RWPE2 (cell line): ENCODE measurements at places on chromosomes 1 and 21.

GRCh38 chr1:26022404-26022779 lies 817 bp downstream of the EXTL1 start:
- DNase-seq: no peak

- no peak for DNase-seq
These were observed 42.9 kb upstream of the RCAN3 start for GRCh38 chr1:24459551-24460266.

GRCh38 chr1:11898086-11898785 lies 28.0 kb downstream of the KIAA2013 start:
- no peak for DNase-seq

DNA sequence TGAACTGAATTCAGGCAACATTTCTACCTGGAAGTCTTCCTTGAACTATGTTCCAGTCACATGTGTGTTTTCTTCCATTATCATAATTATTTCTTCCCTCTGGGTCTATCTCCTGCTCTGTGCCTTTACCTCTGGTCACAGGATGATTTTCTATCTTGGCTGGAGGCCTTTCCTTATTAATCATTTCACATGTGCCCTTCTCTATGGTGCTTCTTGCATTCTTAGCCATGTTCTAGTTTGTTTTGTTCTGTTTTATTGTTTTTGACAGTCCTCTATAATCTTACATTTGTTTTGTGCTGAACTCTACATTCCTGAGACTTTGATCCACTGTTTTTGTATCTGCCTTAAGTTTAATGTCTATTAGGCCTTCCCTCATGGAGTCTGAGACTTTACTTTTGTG lies 51.0 kb downstream of the SGIP1 start:
- DNase-seq: no peak

DNA sequence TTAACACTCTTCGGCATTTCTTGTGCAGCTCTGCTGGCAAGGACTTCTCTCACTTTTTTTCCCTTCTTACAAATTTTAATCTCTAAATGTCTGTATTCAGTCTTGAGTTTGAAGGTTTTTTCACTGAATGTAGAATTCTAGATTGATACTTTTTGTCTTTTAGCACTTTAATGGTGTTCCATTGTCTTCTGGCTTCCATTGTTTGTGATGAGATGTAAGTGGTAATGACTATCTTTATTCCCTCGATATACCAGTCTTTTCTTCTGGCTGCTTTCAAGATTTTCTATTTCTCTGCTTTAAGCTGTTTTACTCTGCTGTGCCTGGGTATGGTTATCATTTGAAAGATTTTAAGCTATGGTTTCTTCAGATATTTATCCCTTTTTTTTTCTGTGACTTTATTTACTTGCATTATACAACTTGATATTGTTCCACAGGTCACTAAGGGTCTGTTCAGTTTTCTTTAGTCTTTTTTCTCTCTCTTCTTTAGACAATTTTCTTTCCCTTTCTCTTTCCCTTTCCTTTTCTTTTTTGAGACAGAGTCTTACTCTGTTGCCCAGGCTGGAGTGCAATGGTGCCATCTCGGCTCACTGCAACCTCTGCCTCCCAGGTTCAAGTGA lies 35.8 kb downstream of the DYRK1A start:
- DNase-seq: no peak

DNA sequence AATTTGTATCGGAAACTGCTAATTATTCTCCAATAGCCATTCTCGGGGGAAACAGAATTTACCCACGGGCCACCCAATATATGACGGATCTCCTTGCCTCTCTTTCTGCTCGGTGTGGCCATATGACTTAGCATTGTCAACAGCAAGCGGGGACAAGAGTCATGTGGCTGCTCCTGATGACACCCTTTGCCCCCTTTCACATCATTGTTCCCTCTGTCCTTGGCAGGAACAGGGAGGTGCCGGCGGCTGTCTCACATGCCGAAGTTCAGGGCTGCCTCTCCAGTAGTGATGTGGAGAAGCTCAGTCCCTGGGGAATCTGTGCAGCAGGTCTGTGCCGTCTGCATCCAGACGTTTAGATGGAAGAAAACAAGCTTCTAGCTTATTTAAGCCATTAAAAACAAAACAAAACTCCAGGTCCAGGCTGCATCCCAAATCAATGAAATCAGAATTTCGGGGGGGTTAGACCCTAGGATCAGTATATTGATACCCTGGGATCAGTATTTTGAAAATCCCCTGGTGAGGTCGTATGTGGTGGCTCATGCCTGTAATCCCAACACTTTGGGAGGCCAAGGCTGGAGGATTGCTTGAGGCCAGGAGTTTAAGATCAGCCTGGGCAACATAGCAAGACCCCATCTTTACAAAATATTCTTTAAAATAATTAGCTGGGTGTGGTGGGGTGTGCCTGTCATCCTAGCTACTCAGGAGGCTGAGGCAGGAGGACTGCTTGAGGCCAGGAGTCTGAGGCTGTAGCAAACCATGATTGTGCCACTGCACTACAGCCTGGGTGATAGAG lies 10.8 kb downstream of the MYOM3 start:
- DNase-seq: no peak

DNA sequence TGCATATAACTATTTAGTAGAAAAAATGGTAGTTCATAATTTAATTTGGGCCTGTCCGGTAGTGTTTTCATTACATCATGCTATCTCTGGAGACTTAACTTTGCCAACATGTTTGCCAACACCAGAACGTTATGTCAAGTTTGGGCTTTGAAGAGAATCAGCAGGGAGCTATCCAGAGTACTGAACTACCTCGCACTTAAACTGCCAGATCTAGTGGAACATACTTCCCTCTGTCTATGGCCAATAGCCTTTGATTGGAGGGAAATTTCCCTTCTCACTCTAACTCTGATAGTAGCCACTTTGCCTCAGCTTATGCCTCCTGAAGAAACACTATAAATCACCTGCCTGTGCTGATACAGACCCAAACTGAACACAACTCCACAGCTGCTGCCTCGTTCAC lies 10.0 kb downstream of the LRRC53 start:
- DNase-seq: no peak

GRCh38 chr1:21435646-21436487 lies 4.1 kb upstream of the NBPF3 start:
- no peak for DNase-seq

DNA sequence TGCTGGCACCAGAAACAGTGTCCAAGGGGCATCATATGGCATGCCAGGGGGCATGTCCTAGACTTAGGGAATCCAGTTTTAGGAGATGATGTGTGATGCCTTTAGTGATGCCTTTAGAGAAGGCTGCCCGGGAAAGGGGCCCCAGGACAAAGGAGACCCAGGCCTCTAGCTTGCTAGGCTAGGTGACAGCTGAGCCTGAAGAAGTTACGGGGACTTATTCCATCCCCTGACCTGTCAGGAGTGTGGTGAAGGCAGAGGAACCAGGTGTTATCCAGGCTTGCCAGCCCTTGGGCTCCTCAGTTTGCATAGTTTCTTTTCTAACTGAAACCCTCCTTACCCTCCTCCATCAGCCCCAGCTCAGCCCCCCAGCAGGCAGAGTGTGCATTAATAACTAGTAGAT lies 269.7 kb upstream of the CSF3R start:
- DNase-seq: no peak

GRCh38 chr21:44914176-44914874 lies 6.4 kb downstream of the ITGB2 start:
- no peak for DNase-seq

DNA sequence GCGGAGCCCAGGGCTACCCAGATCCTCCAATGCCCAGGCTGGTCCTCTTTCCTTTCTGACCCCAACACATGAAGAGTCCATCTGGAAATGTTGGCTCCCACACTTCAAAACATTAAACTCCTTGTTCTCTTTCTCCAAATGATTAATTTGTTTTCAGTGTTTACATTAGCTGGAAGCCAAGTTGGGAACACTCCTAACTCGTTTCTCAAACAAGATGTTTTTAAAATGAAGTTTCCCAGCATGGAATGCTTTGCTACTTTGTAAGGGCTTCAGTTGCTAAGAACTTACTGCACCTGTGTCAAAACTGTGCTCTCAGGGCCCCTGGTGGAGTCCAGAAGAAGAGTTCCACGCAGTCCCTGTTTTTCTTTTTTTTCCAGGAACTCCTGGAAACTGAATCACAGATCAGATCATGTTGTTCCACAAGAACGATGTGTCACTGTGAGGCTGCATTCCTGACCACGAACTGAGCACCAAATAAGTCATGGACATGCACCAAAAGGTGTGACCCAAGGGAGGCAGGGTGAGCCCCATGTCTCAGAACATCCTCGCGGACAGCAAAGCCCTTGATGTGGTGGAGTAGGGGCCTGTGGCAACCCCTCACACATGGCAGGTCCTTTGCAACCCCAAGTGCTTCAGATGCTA lies 257.3 kb downstream of the KCNJ6 start:
- DNase-seq: no peak

- no peak for DNase-seq
These were observed 26.7 kb downstream of the COLGALT2 start for GRCh38 chr1:184010788-184011187.

DNA sequence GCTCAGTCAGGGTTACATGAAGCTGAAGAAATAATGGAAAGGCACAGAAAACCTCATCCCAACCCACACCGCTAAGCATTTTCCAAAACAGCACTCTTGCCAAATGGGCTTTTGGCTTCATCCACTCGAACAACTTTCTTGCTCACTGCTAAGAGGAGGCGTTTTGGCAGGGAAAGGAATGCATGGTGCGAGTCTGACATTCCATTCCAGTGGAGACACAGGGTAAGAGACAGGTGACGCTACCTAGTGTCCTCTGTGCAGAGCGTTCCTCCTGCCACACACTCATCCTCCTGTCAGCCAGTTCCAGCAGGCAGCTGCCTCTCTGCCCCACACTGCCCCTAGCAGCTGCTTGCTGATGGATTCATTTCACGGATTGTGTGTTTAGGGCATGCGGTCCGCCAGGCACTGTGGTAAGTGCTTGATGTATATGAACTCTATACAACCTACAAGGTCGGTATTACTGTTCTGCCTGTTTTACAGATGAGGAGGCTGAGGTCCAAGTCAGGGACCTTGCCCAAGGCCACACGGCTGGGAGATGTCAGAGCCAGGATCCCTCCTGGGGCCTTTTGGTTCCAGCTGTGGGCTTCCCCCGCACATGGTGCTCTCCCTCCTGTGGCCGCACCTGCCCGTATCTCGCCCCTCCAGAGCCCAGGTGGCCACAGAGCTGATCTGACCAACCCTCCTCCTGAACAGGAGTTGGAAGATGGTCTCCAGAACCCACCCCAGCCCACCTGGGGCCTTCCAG lies 25.7 kb upstream of the BACE2 start:
- DNase-seq: no peak
